ENCODE measurements at places on chromosomes 3 and 15. TPM values are rescaled to one million over a fixed set of nuclear protein-coding genes. Genes with fewer than 3 reads are reported as not detected.
A peak's percentile ranks its signal among the peaks of the same experiment; 100 is the strongest.

DNA sequence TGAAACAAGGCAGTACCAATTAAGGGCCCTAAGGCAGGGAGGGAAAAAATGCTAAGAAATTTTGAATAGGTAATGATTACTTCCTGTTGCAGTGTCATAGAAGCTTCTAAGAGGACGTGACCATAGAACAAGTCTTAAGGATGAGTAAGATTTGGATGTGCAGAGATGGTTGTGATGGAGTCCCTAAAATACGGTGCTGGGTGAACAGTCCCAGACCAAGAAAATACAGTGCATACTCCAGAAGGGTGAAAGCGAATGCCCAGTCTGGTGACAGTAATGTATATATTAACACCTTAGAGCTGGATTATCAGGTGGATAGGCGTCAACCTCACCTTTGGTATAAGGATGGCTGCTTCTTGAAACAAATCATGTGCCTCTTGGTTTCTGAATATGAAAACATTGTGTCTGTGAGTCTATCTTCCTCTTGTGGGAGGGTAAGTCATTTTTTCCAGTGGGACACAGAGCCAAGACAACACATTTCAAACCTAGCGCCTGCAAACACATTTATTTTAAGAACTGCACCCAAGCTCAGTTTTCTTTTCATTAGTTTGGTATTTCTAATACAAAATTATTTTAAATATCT lies 101.2 kb upstream of the TP63 start:
- DNase-seq: no peak

DNA sequence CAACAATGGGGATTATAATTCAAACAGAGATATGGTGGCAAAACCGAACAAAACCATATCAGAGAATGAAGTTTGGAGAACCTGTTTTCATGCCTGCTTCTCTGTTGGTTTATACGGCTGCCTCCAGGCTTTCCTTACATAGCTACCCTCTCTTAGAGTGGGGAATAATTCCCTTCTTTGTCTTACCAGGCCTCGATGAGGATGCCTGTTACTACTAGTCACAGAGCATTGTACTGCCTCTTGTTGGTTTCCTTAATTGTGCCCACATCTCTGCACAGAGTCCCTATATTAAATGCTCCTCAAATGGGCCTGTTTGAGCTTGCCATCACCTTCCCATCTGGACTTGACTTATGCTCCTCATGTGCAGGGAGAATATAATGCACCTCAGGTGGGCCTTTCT lies 92.9 kb downstream of the NCEH1 start:
- DNase-seq: no peak

GRCh38 chr15:36612063-36612788 lies 32.8 kb downstream of the CDIN1 start:
- DNase-seq: no peak

- peak; percentile 37 for DNase-seq
Observed at GRCh38 chr15:65375871-65376607, 1.8 kb downstream of the IGDCC3 start.

DNA sequence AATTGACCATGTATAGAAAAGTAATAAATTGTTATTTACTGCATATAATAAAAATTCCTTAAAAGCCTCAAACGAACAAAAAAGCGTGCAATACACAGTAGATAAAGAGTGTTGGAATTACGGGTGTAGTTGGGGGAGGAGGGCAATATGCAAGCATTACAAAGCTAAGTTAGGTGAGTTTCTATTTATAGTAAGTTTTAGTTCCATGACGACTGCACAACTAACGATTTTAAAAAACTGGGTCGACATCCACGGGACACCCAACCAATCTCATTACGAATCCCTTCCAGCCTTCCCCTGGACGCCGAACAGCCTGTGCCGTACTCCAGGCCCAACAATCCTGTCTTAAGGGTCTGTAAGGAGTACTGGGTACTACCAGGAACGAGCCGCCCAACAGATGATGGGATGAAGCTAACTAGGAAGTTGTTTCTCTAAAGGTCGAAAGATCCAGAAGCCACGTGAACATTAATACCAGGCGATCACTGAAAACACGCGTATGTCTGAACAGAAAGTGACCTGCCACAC lies 677 bp downstream of the POLQ start:
- DNase-seq: no peak

Gene PLAAT1
- total RNA-seq: 0.96 TPM

Measured in upper lobe of right lung (tissue), 1 donor.